ENCODE measurements at places on chromosomes 16 and 17. TPM values are rescaled to one million over a fixed set of nuclear protein-coding genes. Genes with fewer than 3 reads are reported as not detected.
A peak's percentile ranks its signal among the peaks of the same experiment; 100 is the strongest.

DNA sequence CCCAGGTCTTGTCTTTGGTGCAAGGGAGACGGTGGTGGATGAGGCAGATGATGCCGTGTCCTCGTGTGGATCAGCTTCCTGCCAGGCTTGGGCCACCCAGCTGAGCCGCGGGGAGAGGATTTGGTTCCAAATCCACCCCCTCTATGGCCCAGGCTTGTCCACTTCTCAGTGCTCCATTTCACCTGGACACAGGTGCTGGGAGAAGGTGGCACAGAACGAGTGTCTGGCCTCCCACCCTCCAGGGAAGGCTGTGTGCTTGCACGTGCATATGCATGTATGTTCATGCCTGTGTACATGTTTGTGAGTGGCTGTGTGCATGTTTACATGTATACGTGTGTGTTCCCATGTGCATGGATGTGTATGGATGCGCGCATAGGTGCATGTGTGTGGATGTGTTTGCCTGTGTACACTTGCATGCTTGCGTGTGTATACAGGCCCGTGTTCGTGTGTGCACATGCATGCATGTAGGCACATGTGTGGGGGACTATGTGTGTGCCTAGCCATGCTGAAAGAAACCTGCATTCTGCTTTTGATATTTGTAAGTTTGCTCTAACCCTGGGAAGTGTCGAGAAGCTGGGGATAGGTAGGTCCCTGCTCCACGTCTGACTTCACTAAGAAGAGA, 196.3 kb downstream of the IRF8 start:
- no peak for DNase-seq

GRCh38 chr16:80347900-80348299, 192.9 kb upstream of the DYNLRB2 start:
- DNase-seq, result peak; percentile 36

GRCh38 chr17:18141210-18141803, 32.8 kb downstream of the MYO15A start:
- peak; percentile 45 for DNase-seq

GRCh38 chr17:43363181-43363925, 35.4 kb upstream of the ARL4D start:
- no peak for DNase-seq

DNA sequence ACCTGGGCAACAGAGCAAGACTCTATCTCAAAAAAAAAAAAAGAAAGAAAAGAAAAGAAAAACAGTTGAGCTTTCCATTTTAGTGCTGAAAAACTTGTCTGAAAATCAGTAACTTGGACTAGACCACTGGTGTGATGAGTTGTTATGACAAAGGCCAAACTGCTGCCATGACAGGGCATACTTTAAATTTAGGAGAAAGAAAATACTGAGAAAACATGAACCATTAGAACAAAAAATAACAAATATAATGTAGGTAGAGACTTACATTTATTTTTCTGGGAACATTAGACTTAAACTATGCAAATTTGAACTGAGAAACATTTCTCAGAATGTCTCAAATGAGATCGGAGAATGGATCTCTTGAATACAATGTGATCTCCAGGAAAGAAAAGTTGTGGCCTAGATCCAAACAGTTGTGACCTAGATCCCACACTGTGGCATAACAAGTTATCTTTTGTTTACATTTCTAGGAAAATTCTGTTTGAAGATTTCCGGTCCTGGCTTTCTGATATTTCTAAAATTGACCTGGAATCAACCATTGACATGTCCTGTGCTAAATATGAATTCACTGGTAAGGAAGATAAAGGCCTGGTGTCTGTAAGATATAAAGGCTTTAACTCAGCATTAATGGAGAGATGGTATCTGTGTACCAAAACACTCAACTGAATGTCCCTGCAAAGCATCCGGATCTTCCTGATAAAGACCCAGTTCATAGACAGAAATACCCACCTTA, 10.9 kb downstream of the OGFOD1 start:
- DNase-seq, result no peak

DNA sequence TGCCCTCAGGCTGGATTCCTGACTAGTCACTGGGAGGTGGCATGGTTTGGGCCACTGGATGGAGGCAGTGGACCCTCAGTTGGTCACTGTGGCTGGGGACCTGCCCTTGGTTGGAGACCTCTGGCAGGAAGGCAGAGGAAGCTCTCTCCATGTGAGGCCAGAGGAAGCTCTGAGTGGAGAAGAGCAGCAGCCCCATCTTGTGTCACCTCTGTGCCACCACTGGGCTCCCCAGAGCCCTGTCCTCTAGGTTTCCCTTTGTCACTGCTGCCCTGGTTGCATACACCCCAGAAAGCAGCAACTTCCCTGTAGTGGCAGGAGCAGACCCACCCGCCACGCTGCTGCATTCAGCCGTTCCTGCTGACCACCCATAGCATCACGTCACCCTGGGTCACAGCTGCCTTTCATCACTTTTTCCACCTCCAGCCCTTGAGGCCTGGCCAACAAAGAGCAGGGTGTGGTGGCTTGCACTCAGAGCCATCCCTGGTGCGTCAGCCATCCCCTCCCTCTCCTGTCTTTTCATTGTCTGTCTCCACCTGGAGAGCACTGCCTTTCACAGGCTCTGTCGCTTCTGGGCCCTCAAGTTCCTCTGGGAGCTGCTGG, 11.9 kb downstream of the CTRL start:
- no peak for DNase-seq

DNA sequence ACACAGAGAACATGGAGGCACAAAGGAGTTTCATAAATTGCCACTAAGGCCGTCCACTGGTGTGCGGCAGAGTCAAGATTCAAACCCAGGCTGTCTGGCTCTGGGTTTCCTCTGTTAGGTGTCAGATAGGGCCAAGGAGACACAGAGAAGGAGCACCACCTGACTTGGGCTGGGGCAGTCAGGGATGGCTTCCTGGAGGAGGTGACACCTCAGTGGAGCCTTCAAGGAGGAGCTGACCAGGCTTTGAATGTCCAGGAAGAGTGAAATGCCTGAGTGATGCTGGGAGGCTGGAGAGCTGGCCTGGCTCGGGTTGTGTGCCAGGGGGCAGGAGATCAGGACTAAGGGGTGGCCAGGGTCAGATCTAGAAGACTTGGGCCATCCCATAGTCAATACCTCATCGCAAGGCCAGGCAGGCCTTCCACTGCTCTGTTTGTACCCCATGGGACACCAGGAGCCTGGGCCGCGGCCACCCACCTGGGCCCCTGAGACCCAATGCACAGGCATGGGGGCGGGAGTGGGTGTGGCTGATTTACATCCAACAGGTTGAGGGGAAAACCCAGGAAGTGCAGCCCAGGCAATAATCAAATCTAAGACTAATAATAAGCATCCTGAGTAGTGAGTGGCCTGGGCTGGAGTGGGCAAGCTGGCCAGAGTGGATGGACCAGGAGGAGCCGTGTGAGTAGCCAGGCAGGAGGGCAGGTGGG, 73.7 kb downstream of the USP22 start:
- no peak for DNase-seq

- no peak for DNase-seq
Measured at GRCh38 chr16:75188832-75189477, 18.0 kb downstream of the CTRB2 start.

DNA sequence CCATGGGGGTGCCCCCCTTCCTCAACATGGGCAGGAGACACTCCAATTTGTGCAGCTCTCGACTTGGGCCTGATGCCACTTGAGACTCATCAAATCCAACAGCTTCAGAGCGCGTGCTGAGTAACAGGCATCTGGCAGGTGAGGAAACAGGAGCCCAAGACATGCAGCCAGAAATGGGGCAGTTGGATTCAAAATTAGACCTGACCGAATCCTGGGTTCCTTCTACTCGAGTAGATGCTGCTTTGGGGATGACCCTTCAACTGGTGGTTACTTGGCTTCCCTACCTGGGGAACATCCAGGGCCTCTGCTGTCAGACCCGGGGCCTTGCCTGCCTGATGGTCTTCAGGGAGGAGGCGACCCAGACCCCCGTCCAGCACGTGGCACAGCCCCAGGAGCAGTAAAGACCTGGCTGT, 488 bp upstream of the NTN3 start:
- DNase-seq, result no peak

GRCh38 chr17:29376667-29377270, 13.4 kb upstream of the TAOK1 start:
- DNase-seq, result peak; percentile 58

- DNase-seq, result no peak
Measured at GRCh38 chr17:545156-545555, 169.5 kb downstream of the VPS53 start.

DNA sequence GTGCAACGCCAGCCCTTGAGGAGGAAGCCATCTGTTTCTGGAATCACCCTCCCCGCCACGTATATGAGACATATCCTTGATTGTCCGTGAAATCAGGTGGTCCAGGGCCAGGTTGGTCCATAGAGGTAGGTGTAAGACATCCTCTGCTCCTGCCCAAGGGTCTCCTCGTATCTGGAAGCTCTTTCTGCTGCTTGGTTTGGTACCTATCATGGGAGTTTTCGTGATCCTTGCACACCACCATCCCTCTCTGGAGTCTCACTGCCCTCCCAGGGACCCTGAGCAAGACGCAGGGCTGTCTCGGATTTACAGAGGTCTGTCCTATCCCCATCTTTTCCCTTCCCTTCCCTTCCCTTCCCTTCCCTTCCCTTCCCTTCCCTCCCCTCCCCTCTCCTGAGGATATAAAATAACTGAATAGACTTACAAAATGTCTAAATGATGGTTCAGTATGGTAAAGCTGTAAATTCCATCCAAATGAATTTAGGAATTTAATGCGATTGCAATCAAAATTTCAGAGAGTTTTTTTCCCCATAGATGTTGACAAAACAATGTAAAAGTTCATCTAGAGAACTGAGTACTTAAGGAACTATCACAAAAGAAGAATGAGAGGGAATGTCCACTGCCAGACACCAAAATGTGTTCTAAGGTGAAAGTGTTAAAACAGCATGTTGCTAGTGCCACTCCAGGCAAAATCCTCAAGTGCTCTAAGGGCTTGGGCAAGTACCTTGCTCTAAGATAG, 2.0 kb upstream of the CCDC42 start:
- DNase-seq, result no peak

GRCh38 chr17:66248285-66248684, 19.1 kb upstream of the APOH start:
- DNase-seq, result no peak

GRCh38 chr17:32021615-32021955, 14.4 kb downstream of the LRRC37B start:
- no peak for DNase-seq

The EVI2B gene
- total RNA-seq, result 1.1 TPM

The SCN4A gene
- not detected for total RNA-seq

The DOC2B gene
- total RNA-seq, result not detected

The NECAB2 gene
- total RNA-seq, result not detected

The RDM1 gene
- 2.4 TPM for total RNA-seq

The HSD17B1 gene
- total RNA-seq, result 0.68 TPM

The HSPB9 gene
- not detected for total RNA-seq

The ARHGDIG gene
- total RNA-seq, result not detected

The CPHXL2 gene
- not detected for total RNA-seq
